GM23248 (cell line): ENCODE measurements at places on chromosomes 2 and 18.

DNA sequence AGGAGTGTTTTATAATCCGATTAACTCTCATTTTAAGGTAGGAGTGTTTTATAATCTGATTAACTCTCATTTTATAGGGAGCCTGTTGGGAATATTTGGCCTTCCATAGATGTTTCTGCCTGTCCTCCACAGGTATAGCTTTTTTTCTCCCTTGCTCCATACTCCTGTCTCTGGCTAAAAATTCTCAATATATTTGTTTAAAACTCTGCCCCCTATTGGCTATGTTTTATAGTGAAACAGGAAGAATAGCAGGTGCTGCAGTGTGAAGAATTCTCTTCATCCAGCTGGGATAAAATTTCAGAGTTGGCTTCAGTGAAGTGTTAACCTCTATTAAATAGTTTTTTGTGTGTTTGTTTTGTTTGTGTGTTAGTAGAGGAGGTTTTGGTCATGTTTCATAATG, 1046.0 kb upstream of the TMEFF2 start:
- peak; percentile 7 for DNase-seq

- no peak for DNase-seq
These were observed 637.2 kb upstream of the ZEB2 start for GRCh38 chr2:145157036-145157675.

- no peak for DNase-seq
These were observed 18.9 kb downstream of the SLC39A10 start for GRCh38 chr2:195675783-195676427.

- DNase-seq = no peak
These were observed 45.8 kb downstream of the LDLRAD4 start for GRCh38 chr18:13264091-13265007.

DNA sequence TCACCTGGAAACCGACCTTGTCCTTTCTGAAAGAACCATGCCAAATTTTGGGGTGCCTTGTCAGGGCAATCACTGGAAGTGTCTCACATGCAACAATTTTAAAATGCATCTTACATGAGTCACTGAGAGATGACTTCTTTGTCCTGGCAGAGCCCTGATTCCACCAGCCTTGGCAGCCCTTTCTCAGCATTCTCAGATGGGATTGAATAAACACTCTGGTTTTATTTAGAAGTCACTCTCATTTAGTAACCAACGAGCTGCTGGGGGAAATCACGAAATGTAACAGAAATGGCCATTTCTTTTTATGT, 3.8 kb upstream of the ATP8B1 start:
- DNase-seq = peak; percentile 94

DNA sequence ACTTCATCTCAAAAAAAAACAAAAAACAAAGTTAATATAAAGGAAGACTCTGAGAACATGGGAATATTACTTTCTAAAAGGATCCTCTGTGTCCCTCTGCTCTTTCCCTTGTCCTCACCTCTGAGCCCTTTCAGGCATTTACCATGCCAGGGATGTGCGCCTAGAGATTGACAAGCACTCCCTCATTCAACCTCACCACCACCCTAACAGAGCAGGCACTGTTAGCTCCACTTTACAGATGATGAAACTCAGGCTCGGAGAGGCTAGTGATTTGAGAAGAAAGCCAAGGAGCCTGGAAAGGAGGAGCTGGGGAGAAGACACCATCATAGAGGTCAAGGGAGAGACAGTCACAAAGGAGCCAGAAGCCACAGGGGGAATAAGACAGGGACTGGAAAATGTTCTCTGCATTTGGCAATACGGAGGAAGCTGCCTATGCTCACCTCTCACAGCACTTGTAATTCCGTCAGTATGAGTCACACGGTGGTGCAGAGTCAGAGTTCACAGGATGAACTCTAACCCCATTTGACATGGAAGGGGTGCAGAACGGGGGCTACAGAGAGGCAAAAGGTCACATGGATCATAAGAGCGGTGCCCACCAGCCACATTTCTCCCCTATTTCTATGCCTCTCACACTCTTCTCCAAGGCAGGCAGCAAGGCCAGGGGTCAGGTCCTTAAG, 101.8 kb upstream of the NFU1 start:
- DNase-seq = peak; percentile 36

DNA sequence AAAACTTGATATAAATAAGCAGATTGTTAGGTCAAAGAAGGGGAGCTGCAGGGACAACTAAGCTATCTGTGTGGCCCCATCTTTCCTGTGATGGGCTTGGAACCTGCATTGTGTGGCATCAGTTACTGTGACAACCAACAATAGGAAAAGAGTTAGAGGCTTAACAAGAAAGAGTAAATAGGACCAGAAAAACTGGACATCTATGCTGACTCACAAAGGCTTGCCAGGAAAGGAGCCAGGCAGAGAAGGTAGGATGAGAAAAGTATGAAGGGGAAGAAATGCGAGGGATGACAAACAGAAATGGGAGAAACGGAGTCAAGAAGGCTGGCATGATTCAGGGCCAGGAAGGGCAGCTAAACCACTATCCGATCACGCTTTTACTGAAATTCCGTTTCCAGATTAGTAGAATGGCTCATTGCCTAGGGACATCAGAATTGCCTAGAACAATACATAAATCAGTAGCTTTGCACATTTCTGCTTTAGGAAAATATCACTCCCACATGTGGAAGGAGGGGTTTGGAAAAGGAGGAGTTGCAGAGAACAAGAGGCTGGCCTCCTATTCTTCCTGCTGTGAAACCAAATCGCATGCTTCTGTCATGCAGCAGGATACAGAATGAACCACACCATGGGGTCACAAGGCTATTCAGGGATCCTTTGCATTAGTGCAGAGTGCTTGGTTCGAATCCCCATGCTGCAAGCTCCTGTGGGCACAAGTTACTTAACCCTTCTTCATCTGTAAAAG, 7.3 kb downstream of the PLA2R1 start:
- DNase-seq = peak; percentile 76

DNA sequence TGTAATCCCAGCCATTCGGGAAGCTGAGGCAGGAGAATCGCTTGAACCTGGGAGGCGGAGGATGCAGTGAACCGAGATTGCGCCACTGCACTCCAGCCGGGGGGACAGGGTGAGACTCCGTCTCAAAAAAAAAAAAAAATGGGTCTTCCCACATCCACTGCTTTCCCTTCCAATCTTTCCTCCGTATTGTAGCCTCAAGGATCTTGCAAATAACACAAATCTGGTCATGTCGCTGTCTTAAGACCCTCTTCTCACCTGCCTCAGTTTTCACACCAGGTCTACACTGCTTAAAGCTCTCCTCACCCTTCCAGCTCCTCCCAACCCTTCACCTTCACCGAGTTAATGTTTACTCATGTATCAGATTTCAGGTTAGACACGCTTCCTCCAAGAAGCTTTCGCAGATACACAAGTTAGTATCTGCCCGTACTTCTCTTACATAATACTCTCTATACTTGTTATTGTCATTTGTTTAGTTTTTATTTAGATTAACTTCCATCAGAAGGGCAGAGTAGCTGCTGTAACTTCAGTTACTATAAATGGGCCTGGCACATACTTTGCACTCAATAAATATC, 1.5 kb downstream of the IER3IP1 start:
- DNase-seq = peak; percentile 32

DNA sequence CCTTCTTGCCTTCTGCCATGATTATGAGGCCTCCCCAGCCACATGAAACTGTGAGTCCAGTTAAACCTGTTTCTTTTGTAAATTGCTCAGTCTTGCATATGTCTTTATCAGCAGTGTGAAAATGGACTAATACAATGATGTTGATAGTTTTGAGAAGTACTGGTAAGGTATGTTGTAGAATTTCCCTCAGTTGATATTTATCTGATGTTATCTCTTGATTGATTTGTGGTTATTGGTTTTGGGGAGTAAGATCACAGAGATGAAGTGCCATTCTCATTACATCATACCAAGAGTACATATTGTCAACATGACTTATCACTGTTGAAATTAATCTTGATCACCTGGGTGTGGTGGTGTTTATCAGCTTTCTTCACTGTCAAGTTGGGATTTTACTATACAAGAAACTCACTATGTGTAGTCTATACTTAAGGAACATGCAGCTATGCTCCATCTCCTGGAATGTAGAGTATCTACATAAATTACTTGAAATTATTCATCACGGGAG, 5.1 kb upstream of the SPAG16 start:
- no peak for DNase-seq

GRCh38 chr2:151087377-151087776, 174.3 kb downstream of the RBM43 start:
- DNase-seq = no peak

DNA sequence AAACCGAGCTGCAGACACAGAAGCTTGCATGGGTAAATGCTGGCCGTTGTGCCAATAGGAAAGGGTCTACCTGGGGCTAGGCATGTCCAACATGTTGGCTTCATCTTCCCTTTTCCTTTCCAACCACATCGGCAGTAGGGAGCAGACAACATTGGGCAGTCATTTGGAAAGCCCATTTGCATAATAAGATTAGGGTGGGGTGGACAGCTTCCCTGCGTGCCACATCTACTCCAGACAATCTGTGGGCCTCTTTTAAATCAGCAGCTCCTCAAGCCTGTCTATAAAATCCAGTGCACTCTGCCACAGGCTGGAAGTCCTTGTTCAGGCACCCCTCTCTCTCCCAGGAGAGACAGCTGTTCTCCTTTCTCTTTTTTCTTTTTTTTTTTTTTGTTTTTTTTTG, 203.6 kb upstream of the KYNU start:
- DNase-seq = no peak

DNA sequence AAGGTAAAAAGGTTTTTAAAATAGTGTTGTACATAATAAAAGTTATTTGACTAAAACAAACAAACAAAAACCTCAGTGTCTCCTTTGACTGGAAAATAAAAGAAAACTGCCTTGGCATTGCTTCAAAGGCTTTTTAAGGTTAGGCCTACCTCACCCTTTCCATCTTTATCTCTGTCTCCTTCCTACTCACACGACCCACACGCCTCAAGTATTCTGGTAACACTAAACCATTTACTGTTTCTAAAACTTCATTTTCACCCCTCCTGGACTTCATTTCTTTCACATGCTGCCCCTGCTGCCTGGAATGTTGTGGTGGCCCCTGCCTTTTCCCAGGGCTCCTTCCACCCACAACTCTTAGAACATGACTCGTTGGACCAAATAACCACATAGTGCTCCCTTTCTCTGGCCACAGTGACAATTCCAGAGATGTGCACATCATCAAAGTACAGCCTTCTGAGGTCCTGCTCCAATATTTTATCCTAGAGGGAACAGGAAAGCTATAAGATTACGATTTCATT, 54.0 kb downstream of the ERBB4 start:
- DNase-seq = peak; percentile 31

DNA sequence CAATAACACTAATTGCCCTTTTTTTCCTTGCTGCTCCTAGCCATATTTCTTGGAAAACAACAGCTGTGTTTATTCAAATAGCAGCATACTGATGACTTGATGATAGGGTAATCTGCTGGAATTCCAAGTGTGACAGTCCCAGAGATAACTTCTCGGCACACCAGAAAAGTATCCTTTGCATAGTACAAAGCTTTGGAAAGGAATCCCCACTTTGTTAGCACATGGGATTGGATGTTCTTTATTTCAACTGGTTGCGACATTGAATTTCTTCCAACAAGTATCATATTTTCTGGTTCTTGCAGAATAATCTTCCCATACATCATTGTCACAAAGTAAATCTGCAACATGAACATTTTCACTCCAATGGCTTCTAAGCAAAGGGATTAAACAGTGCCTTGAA, 445.8 kb upstream of the ACVR2A start:
- DNase-seq = no peak

GRCh38 chr2:179646173-179646769, 215.1 kb downstream of the ZNF385B start:
- DNase-seq = no peak

- DNase-seq = peak; percentile 68
These were observed 36.3 kb downstream of the MOGAT1 start for GRCh38 chr2:222707689-222708273.

- no peak for DNase-seq
These were observed 121.3 kb upstream of the FOSL2 start for GRCh38 chr2:28271231-28271918.

- DNase-seq = no peak
These were observed 84.5 kb downstream of the FSHR start for GRCh38 chr2:49069829-49070228.

GRCh38 chr18:73782405-73782804, 365.2 kb downstream of the FBXO15 start:
- no peak for DNase-seq

GRCh38 chr2:128628206-128628605, 309.5 kb upstream of the HS6ST1 start:
- no peak for DNase-seq

DNA sequence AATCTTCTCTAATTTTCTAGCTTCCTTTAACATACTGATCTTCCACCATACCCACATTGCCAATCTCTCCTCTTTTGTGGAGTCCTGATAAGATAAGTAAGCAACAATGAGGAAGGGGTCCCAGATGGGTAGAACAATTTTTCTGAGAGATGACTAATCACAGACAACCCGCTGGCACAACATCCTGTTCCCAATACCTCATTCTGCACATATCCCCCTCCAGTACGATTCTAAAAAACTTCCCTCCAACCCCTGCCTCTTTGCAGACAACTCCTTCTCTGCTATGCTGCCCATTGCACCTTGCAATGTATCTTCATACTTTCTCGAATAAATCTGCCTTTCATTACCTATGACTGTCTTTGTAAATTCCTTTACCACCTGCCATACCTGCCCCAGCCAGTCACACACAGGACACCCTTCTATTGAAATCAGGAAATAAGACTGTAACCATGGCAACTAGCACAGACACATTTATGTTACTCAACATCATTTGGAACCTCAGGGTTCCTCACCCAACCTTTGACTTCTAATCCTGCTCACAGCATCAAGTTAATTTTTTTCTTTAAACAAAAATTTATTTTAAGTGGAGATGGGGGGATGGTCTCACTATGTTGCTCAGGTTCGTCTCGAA, 7.4 kb upstream of the EXOC6B start:
- DNase-seq = no peak

DNA sequence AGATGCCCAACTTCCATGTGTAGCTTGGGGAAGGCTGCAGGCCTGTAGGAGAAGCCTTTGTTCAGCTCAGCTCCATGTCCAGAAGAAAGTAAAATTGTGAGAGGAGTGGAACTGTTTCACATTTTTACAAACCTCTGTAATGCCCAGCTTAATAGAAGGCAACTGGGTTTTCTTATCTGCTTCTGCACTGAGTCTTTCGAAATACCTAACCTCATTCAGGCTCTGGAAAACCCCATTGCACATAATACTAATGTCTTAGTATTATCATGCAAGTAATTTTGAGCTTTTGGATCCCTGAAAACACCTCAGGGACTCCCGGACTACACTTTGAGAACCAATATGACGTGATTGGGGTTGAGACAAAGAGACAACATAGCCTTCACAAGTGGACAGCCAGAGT, 5.8 kb downstream of the SMIM21 start:
- no peak for DNase-seq

DNA sequence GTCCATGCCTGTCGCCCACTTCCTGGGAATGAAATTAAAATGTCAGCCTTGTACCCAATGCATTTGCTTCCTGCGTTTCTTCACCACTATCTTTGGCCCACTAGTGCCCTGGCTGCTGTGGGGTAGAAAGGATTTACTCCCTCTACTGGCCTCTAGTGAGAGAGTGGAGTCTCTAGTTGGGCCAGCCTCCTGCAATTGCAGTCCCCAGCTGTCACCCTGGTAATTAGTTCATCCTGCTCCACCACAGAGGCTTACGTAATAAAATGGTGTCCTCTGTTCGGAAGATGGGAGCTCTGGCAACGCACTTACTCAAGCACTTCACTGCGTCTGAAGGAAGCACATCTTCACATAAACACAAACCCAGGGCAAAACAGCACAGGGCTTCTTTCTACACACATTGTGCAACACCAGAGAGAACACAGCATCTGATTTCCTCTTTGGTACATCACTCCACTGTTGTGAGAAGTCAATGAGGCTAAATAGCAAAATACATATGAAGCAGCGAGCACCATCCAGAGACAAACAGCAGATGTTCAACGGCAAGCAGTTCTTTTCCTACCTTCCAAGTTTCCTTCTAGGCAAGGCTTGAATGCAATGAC, 274.6 kb downstream of the LRATD1 start:
- peak; percentile 10 for DNase-seq
